ENCODE measurements at places on chromosomes 2 and 18. TPM values are rescaled to one million over a fixed set of nuclear protein-coding genes. Genes with fewer than 3 reads are reported as not detected.

ASXL3 gene
- 0.13 TPM for total RNA-seq

ALPP gene
- not detected for total RNA-seq

SERPINB11 gene
- not detected for total RNA-seq

FAM124B gene
- 3.6 TPM for total RNA-seq

CD8B2 gene
- total RNA-seq, result not detected

CCDC148 gene
- 0.26 TPM for total RNA-seq

TTC27 gene
- total RNA-seq, result 24.0 TPM

MAL gene
- not detected for total RNA-seq

FIGN gene
- 1.3 TPM for total RNA-seq

G6PC2 gene
- not detected for total RNA-seq

CCDC121 gene
- total RNA-seq, result 1.8 TPM

LOXHD1 gene
- total RNA-seq, result not detected

ANKRD23 gene
- total RNA-seq, result 1.9 TPM

PSD4 gene
- 0.19 TPM for total RNA-seq

GALNT3 gene
- total RNA-seq, result 2.0 TPM

CXXC1 gene
- total RNA-seq, result 34.5 TPM

ITPRID2 gene
- total RNA-seq, result 174 TPM

SERPINB13 gene
- not detected for total RNA-seq

TGFA gene
- 0.06 TPM for total RNA-seq

PJVK gene
- total RNA-seq, result 1.5 TPM

APCDD1 gene
- total RNA-seq, result 4.4 TPM

ANKRD30BL gene
- not detected for total RNA-seq

GKN1 gene
- not detected for total RNA-seq

RPIA gene
- total RNA-seq, result 5.3 TPM

MC2R gene
- total RNA-seq, result not detected

MITD1 gene
- total RNA-seq, result 22.3 TPM

LBX2 gene
- total RNA-seq, result 1.6 TPM

HTR2B gene
- total RNA-seq, result 269 TPM

FAM161A gene
- total RNA-seq, result 1.8 TPM

SP100 gene
- total RNA-seq, result 155 TPM

ST8SIA3 gene
- not detected for total RNA-seq

KLHL14 gene
- total RNA-seq, result not detected

POTEJ gene
- not detected for total RNA-seq

PLCD4 gene
- total RNA-seq, result 4.0 TPM

DLX2 gene
- 0.13 TPM for total RNA-seq

MEP1B gene
- not detected for total RNA-seq

CTNNA2 gene
- not detected for total RNA-seq

TUBA3E gene
- total RNA-seq, result not detected

MSTN gene
- under 0.01 TPM for total RNA-seq

CPLX4 gene
- total RNA-seq, result not detected

CPS1 gene
- total RNA-seq, result 19.1 TPM

TMEFF2 gene
- total RNA-seq, result 0.26 TPM

ESPNL gene
- total RNA-seq, result 0.40 TPM

KIAA2012 gene
- total RNA-seq, result not detected

UGT1A8 gene
- total RNA-seq, result not detected

NETO1 gene
- not detected for total RNA-seq

ERICH2 gene
- not detected for total RNA-seq

RGPD8 gene
- total RNA-seq, result 12.9 TPM

PFN4 gene
- total RNA-seq, result 0.56 TPM

MAP2 gene
- 7.1 TPM for total RNA-seq

STON1 gene
- total RNA-seq, result 14.9 TPM

IL1RL1 gene
- total RNA-seq, result 1.1 TPM

PSME4 gene
- total RNA-seq, result 26.4 TPM
